Activated CD4-positive, alpha-beta T cell treated with anti-CD3 and anti-CD28 coated beads, Interleukin-2, amount 10 ng/mL, durations not matched to agents 24 days and 14 days (primary cell): ENCODE measurements at places on chromosomes 5 and 9.

GRCh38 chr9:98094316-98094715 is 24.7 kb downstream of the TRIM14 start:
- no peak for DNase-seq

DNA sequence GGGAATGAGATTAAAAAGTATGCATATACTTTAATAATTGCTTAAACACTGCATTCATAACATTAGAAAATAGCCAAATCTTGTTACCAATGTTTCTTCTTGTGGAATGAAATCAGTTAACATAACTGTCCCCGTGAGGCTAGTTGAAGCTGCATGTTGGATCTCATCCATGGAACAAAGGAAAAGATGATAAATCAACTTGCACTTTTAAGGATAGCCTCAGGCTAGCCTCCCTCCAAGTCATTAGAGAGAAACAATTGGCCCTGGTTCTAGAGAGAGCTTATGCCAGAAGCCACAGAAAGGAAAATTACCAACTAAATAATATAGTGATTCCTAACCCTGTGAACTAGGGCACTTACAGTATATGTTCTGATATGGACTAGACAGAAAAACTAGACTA is 66.9 kb downstream of the GRIN3A start:
- DNase-seq, result no peak

- no peak for DNase-seq
These were observed 337.4 kb upstream of the GRIA1 start for GRCh38 chr5:153153086-153153485.

DNA sequence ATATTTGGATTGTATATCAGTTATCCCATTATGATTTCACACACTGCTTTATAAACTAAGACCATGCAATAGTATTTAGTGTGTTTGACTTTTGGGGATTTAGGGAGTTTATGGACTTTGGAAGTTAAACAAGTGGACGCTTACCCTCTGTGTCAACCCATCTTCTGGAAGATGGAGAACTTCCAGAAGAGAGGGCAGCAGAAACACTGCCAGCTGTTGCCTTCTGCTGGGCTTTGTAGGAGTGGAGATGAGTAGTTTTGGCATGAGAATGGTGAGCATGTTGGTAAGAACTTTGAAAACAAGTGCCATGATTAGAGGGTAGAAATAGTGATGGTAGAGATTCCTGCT is 2.2 kb downstream of the DNAJC25 start:
- DNase-seq, result no peak

DNA sequence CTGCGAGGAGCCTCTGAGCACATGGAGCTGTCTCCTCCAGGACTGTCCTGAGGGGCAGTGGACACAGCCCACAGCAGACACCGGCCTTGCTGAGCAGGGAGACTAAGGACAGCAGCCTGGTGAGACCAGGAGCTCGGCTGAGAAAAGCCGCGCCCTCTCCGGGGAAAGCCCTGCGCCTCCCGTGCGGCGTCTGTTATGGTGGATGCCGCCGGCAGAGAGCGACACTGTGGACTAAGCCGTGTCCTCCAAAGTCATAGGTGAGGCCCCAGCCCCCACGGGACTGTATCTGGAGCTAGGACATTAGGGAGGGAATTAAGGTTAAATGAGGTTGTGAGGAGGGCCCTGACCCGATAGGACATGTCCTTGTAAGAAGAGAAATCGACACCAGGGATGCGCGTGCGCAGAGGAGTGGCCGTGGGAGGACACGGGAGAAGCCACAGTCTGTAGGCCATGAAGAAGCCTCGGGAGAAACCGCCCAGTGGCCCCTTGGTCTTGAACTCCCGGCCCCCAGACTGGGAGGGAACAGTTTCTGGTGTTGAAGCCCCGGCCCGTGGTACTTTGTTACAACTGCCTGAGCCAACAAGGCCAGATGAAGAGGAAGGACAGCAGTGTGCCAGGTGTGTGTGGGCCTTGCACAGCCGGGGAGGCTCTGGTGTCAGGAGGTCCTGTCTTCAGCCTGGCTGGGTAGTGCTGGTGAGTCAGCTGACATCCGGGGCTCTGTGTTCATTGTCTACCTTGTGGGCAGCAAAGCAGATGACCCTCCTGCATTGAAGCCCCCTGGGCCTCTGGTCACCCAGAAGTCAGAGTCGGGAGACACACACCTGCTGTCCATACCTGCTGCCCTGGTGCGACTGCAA is 22.1 kb downstream of the MRPL36 start:
- no peak for DNase-seq

GRCh38 chr9:68637020-68637419 is 68.0 kb upstream of the PIP5K1B start:
- no peak for DNase-seq

DNA sequence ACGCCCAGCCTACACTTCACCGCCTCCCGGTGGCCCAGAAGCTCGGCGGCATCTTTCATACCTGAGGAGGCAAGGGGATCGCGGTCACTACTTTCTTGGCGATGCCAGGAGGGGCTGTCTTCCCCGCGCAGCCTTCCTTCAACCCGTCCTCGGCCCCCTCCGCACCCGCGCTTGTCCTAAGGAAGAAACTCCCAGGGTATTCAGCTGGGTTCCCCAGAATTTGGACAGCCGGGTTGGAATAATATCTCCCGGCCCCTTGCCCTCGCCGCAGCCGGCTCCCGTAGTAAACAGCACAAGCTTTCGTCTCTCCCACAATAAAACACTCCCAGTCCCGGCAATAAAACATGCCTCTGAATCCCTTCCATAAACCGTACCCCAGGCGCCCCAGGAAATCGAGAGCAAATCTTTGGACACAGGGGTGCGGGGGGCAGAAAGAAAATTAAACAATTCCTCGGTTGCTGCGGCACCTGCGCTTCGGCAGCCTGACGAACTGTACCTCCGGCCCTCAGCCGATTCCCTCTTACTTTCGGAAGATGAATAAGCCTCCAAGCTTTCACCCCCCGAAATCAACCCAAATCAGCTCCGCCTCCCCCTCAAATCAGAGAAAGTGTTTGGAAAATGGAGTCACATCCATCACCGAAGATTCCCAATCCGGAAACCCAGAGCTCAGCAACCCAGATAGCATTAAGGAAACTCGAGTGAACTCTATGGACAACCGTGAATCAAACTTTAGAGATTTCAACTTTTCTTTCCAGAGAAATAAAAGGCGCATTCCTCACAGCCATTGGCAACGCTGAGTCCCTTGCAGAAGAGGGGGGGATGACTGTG is 1.1 kb downstream of the OTP start:
- DNase-seq, result no peak

- no peak for DNase-seq
These were observed 683.3 kb downstream of the MAT2B start for GRCh38 chr5:164188733-164189148.

GRCh38 chr5:71719063-71719964 is at the start of gene CARTPT:
Gene CARTPT (plus strand): TSS chr5:71719275. CDS start chr5:71719294, 19 bp downstream.
- DNase-seq, result no peak

GRCh38 chr9:134065612-134066419 is 2.0 kb downstream of the BRD3 start:
- peak; percentile 91 for DNase-seq

DNA sequence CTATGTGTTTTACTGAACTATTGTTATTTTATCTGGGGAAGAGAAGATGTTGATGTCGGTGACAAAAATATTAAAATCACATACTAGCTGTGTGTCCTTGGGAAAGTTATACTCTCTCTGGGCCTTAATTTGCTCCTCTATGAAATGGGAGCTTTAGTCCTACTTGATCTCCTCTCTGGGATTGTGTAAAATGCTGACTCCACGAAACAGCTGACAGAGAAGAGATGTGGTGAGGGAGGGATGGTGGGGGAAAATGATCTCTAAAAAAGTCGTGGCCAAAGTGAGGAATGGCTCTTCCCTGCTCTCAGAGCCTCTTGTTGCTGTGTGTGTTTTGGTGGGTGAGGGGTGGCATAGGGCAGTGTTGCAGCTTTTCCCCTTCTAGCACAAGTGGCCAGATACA is 173.7 kb downstream of the MELK start:
- DNase-seq, result no peak

DNA sequence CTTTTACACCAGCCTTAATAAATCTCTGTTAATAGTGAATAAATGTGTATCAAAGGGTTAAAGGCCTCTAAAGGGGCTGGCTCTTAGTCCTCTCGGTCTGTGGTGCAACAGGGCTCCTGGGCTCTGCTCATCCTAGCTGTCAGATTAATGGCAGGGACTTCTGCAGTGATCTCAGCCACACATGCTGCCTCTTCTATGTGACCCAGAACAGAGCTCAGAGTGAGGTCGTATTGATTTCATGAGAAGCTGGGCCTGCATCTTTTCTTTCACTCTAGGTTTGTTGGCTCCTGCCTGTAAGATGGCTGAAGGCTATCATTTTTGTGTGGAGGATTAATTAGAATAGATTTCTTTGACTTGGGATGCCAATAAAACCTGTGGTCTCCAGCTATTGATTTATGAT is 165.0 kb upstream of the GLRA1 start:
- DNase-seq, result no peak

- DNase-seq, result no peak
These were observed 1944.6 kb downstream of the EFNA5 start for GRCh38 chr5:105726093-105726492.

DNA sequence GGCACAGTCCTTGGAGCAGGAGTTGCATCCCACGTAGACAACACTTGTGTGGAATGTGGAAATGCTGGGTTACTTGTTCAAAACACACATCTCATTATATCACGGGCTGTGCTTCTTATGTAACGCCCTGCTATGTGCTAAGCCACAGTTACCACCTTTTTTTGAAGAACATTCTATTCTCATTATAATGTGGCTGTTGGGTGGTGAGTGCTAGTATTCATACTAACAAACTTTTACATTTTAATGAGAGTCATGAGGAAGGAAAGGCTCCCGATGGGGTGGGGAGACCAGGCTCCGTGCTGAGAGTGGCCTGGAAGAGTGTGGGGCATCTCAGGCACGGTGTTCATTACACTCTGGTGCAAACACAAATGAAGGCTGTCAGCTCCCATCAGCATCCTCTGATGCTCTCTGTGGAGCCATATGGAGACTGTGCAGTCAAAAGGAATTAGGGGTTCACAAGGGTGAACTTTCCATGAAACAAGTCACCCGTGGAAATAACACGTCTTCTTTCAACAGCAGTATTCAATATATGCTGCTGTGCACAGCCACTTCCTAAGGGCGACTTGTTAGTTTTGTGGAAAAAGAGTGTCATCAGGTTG is 153.1 kb upstream of the RAPGEF1 start:
- DNase-seq, result no peak

GRCh38 chr5:125422342-125422741 is 675.9 kb upstream of the ZNF608 start:
- DNase-seq, result no peak

DNA sequence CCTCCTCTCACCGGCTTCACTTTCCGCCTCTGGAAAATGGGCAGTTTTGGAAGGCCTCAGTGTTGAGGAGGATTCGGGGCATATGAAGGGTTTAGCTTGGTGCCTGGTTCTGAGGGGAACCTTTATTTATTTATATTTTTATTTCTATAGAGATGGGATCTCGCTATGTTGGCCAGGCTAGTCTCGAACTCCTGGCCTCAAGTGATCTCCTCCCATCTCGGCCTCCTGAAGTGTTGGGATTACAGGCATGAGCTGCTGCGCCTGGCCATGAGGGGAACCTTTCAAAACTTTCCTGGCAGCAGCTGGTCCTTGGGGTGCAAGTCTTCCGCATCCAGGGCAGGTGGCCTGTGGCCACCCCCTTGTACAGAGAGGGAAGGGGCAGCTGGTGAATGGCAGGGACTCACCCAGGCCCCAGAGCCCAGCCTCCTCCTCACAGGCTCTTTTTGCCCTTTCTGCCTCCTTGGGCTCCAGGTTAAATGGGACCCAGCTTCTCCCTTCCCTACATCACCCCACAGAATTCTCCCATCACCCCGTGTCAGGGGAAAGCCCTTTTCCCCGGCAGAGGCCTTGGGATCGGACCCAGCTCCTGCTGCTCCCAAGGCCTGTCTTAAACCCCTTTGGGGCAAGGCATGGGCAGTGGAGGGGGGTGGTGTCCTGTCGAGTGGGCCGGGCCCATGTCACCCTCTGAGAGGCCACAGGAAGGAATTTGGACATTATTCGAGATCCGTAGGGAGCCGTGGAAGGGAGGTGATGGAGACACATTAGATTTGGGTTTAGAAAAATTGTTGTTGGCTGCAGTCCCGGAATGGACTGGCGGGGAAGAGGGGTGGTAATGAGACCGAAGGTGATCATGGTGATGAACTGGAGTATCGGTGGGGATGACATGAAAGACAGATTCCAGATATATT is 5.9 kb downstream of the NCS1 start:
- DNase-seq, result no peak

GRCh38 chr9:14811844-14812243 is 89.3 kb upstream of the CER1 start:
- DNase-seq, result no peak

DNA sequence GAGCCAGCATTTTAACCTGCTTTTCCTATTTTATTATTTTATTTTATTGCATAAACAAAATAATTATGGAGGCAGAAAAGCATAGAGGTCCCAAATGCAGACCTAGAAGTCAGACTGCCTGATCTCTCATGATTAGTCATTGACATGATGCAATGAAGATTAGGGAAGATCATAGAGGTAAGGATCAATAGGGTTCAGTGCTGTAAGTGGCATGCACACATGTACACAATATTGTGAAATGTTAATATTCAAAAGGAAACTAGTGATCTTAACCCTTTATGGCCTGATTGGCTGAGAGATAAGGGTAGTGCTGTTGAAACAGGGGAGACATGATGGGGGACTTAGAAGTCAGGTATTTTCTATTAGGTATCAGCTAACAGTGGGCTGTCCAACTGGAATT is 1.1 kb upstream of the FRRS1L start:
- DNase-seq, result no peak

GRCh38 chr5:170519549-170519948 is 15.7 kb downstream of the KCNIP1 start:
- DNase-seq, result no peak

DNA sequence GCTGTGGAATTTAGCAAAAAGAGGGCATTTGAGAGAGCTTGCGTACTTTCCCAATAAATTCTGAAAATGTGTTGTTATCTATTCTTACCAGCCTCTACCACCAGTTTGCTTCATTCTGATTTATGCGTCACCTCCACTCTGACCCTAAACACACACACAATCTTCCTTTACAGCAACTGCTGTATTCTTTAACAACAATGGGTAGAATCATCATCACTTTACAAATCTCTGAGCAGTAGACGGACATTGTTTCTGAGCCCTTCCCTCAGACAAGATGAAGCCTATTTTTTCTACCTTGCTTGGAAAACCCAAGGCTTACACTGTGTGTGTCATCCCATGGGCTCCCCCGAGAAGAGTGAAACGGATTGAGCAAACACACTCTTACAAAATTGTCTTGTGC is 83.1 kb upstream of the RASA1 start:
- peak; percentile 12 for DNase-seq

GRCh38 chr5:151648988-151649387 is 37.7 kb downstream of the SPARC start:
- DNase-seq, result no peak
